ENCODE measurements at places on chromosomes 7 and 10.

- DNase-seq, result no peak
Measured at GRCh38 chr10:58840840-58841435, 328.3 kb downstream of the BICC1 start.

DNA sequence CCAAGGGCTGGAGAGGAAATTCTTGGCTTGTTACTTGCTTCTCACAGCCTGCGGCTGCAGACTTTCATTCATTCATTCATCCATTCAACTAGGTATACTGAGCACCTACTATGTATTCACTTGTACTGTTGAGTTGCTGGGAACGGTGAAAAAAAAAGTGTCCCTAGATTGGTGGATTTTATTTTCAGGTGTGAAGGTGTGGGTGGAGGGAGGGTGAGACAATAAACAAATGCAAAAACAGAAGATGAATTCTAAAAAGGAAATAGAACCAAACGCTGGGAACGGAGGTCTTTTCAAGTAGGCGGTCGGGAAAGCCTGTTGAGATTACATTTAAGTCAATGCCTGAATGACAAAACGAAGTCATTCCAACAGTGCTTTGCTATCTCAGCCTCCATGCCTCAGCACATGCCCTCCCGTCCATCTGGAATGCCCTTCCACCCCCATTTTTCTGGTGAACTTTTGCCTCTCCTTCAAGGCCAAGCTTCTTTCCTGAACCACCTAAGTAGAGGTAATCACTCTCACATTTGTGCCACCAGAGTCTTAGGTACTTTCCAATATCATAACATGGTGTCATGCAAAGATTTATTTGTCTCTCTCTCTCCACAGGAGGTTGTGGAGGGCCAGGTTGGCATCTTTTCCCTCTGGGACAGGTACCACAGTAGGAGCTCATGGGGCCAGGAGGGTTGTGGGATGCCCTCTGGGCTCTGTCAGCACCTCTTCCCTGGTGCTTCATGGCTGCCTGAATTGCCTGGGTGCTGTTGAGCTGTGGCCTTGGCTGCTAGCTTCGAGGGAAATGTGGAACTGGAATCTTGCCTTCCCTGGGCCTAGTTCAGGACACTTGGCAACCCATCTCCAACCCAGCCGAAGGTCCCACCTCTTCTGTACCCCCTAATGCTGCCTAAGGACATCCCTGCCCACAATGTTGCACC lies 5.5 kb downstream of the NKX2-3 start:
- DNase-seq, result no peak

DNA sequence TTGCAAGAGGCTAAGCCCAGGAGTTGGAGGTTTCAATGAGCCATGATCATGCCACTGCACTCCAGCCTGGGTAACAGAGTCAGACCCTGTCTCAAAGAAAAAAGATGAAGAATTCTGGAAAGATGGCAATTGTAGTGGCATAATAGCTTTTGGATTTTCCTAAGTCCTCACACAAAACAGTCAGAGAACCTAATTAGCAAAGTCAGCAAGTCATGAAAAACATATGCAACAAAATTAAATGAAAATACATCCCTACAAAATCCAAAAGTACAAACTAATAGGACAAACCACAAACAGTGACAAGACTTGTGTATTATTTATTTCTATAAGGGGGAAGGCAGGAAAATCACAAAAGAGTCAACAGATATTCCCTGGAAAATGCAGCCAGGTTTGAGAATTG lies 362.3 kb upstream of the PLXDC2 start:
- no peak for DNase-seq

GRCh38 chr10:58555170-58555929 lies 42.7 kb downstream of the BICC1 start:
- DNase-seq, result no peak

DNA sequence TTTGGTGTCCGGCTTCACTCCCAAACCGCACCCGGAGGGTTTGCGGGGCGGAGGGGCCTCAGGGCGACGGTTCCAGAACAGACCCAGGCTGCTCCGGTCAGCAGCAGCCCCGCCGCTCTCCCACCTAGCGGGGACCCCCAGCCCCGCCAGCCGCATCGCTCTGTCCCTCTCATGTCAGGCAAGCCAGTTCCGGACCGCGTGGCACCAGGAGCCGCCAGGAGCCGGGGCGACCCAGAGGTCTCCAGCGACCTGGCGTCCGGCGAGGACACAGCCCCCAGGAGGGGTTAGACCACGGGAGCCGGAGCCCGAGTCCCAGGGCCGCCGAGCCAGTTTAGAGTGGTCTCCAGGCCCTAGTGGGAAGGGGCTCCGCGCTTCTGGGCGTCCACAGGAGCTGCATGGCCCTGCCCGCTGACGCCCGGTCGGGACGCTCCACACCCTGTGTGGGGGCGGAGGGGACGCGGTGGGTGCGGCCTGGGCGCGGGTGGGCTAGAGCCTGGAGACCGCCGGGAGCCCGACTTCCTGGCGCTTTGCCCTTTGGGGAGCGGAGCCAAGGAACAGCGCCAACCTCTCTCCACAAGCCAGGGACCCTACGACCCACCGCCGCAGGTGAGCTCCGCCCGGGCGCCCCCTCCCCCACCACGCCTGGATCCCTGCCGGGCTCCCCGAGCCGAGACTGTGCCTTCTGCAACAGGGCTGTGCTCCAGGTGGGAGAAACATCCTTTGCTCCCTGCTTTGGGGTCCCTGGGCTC lies 43.4 kb downstream of the ZNF117 start:
- DNase-seq, result no peak
